Activated T-helper 2 cell treated with anti-CD3 and anti-CD28 coated beads, Interferon-gamma antibody, Interleukin-2, Interleukin-4, amounts not matched to agents 10 μg/mL and 5 μg/mL and 100 μg/mL, durations not matched to agents 14 hours and 24 hours and 36 hours (primary cell): ENCODE measurements at places on chromosomes 4 and X.

DNA sequence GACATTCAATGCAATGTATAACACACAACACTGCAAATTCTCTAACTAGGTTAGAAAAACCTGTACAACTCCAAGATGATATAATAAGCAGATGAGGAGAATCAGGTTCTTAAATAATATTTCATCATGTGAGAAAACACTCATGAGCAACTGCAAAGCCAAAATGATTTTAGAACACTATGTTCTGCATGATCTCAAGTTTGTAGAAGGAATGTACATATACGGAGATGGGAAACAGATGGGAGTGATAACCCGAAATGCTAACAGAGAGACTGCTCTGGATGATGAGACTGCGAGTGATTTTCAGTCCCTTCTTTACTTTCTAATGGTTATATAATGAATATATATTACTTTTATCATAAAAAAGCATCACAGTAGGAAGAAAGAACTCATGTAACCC is 80.9 kb downstream of the PCYT1B start:
- no peak for DNase-seq

DNA sequence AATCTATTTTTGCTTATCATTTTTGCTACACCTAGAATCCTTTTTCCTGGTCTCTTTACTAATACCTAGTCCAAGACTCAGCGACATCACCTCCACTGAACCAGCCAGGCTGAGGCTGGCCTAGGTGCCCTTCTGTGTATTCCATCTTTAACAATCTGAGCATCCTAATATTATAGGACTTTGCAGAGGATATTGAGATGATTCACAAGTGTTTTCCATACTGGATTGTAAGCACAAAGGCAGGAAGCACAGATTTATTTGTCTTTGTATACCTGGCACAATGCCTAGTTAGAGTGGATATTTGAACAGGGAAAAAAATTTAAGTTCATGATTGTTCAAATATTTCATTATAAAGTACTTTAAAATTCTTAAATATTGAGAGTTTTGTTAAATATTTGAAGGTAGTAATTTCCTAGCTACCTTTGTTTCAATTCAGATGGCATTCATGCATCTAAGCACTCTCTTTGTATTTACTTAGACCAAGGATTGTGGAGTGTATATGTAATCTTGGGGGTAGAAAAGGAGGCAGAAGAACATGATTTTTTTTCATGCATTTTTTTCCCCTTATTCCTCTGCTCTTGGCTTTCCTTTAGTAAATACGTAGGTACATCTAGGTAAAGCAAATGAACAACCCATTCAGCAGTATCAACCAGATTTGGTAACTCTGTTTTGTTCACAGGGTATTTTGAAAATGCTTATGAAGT is 18.4 kb downstream of the SMARCA5 start:
- no peak for DNase-seq

GRCh38 chr4:189374176-189374575 is 566.5 kb upstream of the FRG1 start:
- no peak for DNase-seq

- DNase-seq: no peak
Measured at GRCh38 chrX:28124416-28124815, 143.2 kb upstream of the DCAF8L1 start.

DNA sequence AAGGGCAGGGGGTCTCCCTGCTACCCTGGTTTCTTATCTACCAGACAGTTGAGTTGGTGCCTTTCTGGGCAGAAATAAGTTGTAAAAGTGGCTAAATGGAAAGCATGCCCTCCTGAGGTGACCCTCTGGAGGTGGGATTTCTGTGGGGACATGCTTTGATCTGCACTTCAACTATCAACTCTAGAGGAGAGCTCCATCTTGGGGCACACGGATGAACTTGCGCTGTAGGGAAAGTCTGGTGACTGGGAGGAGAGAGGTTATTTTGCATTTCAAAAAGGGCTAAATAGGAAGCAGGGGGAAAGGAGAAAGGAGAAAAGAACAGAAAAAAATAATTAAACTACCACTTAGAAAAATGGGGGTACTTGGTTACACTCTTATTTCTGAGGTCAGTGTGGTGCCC is 12.7 kb upstream of the RHOXF2B start:
- no peak for DNase-seq

- no peak for DNase-seq
Measured at GRCh38 chrX:17788956-17789562, 51.8 kb downstream of the SCML1 start.

- no peak for DNase-seq
Measured at GRCh38 chrX:110087485-110088356, 84.8 kb downstream of the TMEM164 start.

- DNase-seq: no peak
Measured at GRCh38 chr4:140448830-140449229, 21.4 kb upstream of the CLGN start.

DNA sequence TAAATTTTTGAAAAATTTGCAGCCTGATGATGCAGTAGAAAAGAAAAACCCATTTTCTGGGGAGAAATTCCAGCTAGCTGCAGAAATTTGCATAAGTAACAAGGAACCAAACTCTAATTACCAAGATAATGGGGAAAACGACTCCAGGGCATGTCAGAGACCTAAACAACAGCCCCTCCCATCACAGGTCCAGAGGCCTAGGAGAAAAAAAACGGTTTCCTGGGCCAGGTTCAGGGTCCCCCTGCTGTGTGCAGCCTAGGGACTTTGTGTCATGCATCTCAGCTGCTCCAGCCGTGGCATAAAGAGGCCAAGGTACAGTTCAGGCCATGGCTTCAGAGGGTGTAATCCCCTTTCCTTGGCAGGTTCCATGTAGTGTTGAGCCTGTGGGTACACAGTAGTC is 733.7 kb upstream of the CT83 start:
- no peak for DNase-seq

DNA sequence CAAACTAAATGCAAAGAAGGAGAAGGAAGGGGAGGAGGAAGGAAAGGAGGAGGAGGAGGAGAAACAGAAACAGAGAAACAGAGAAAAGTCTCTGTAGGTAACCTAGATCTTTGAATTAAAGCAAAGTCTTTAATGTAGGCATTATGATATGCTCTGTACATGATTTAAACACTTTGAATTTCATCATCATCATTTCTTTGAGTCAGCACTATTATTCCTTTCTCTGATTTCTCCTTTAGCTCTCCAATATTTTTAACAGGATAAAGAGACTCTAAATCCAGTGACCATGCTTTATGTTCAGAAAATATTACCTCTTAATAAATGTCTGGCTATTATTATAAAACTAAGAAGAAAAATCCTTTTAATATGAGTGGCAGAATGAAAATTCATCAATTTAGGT is 124.3 kb downstream of the ANTXR2 start:
- DNase-seq: no peak

DNA sequence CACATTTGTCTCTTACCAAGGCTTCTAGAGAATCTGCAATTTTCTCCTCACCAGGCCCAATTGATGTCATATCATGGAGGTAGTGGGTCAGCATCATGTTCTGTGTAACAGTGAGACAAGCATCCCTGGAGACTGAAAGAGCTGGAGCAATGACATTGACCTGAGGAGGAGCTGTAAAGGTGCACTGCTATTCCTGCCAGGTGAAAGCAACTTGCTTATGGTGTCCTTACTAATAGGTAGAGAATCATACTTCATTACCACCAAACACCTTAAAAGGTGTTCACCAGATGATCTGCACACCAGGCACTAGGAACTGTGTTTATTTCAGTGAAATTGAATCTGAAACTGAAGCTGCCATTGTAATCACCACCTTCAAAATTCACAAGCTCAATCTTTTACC is 188.7 kb downstream of the AFAP1 start:
- no peak for DNase-seq

- DNase-seq: no peak
Measured at GRCh38 chr4:79381161-79381560, 26.9 kb downstream of the GK2 start.

GRCh38 chr4:41189666-41190065 is 24.7 kb downstream of the APBB2 start:
- no peak for DNase-seq

GRCh38 chr4:13312264-13312663 is 171.9 kb downstream of the RAB28 start:
- no peak for DNase-seq

DNA sequence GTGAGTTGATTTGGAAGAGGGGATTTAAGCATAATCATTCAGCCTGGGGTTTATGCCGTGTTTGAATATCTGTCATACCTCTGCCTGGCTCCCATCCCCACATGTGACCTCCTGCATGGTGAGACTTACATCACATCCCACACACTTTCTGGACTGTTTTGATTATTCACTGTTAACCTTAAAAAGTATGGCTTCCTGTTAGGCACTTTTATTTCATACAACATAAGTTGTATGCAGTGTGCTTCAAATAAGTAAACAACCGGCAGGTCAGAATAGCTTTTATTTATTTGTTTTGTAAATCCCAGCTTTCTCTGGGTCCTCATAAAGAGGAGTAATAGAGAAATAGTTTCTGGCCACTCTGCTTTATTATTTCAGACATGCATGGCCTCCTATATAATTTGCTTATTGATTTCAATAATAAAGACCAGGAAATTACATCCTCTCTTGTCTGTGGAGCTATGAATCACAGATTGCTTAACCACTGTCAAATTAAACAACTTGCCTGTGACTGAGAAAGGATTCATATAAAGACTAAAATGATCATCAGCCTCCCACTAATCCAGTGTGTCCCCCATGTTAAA is 376.8 kb upstream of the ZFP42 start:
- DNase-seq: no peak

DNA sequence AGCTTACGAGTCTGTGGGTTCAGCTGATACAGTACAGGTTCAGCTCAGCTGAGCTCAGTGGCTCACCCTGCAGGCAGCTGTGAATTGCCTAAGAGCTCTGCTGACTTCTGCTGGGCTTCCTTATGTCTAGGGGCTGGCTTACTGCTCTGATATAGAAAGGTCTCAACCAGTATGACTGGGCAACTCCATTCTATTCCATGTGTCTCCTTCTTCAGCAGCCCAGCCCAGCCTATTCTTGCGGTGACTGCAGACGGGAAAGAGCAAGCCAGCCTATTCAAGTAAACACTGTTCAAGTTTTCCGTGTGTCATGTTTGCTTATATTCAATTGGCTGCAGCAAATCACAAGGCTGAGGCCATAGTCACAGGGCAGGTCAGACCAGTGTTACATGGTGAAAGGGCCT is 615.4 kb upstream of the ZFP42 start:
- DNase-seq: no peak

- DNase-seq: no peak
Measured at GRCh38 chr4:126411047-126411446, 1096.3 kb downstream of the FAT4 start.

- no peak for DNase-seq
Measured at GRCh38 chr4:173499658-173500535, 30.1 kb downstream of the HAND2 start.

GRCh38 chr4:85496126-85496849 is 21.3 kb downstream of the ARHGAP24 start:
- DNase-seq: no peak

DNA sequence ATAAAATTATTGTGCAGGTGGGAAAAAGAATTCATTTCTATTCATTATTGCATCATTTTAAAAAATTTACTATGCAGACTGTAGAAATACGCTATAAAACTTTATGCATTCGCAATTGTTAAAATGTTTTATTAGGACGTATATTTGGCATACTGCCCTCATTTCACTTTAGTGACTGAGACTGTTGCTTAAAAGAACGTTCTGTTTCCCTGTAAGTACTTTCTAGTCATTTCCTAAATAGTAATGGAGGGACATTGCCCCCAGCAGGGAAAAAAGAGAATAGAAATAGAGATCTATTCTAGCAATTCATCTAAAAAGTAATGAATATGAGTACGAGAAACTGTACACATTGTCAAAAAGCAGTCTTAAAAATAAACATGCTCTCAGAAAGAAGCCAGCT is 1295.8 kb upstream of the TENM3 start:
- no peak for DNase-seq

GRCh38 chr4:156933633-156934258 is 37.9 kb downstream of the PDGFC start:
- DNase-seq: no peak

- no peak for DNase-seq
Measured at GRCh38 chr4:145507636-145508035, 26.0 kb downstream of the SMAD1 start.

DNA sequence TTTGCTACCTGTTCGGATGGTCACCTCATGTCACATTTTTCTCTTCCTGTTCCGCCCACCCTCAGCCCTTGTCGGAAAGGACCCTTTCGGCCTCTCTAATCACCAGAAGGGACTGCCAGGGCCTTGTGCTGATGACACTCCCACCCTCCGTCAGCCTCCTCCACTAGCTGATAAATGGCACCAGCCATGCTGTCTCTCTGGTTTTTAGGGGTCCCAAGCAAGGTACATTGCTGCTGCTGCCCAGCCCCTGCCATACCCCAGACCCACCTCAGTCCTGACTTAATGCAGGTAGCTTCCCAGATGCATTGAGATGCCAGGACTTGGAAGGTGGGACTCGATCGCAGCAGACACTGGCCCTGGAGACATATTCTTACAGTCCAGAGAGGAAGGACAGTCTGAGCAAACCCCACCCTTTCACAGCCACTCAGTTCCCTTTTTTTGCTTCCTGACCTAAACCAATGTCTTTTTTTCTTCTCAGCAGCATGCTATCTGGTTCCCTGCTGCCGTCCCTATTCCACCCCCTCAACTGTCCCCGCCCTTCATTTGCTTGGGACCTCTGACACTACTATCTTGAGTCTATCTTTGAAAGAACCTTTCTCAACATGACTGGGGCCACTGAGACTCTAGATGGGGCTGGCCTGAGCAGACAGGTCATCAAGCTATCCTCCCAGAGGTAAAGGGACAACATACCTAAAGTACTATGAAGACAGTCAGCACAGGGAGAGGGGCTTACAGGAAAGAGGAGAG is at the start of gene BTK:
Gene BTK, minus strand, starts transcription at position 397 of the 747 bp plus-strand sequence. CDS start 10,907 bp downstream, outside the sequence.
- DNase-seq: no peak

DNA sequence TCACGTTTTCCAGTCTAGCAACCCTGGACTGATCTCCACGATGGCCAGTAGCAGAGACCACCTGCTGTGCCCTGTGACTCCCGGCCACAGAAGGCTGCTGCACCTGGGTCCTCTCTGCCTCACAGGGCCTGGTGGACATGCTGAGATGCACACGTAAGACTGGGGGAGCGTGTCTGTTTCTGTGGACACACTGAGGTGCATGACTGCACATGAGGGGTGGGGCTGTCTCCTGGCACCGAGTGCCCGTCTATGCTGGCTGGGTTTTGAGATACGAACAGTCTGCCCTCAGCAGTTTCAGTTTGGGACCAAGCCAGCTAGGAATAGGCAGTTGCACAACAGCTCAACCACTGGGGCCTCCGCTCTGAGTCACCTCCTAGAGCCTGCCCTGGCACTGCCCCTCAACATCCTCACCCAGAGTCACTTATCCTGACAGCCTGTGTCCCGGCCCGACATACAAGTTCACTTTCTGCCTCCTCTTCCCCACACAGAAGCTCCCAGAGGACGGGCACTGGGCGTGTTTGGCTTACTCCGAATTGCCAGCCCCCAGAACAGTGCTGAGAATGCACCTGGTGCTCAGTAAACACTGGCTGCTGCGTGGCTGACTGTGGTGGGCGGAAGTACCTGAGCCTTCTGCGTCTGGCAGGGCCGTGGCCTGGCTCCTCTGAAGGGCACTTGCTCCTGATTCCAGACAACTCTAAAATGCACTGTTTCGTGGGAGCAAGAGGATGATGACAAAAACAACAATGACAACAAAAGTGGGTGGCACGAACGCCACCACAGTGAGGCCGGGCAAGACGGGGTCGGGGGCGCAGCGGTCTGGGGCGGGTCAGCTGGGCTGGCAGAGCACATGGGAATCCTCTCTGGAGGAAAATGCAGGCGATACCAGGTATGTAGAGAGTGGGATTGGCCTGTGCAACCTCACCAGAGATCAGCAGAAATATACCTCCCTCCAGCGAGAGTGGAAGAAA is 30.9 kb downstream of the RNF212 start:
- no peak for DNase-seq

- DNase-seq: no peak
Measured at GRCh38 chr4:155900381-155900780, 3.1 kb upstream of the TDO2 start.

- DNase-seq: no peak
Measured at GRCh38 chr4:48227662-48228061, 42.0 kb downstream of the TEC start.
